ENCODE measurements at places on chromosomes 12 and 14.

- DNase-seq, result no peak
These were observed 717.3 kb downstream of the TRHDE start for GRCh38 chr12:72989458-72989947.

GRCh38 chr12:130880411-130880885, 8.6 kb downstream of the RAN start:
- DNase-seq, result peak; percentile 21

GRCh38 chr14:90116444-90116843, 54.6 kb downstream of the KCNK13 start:
- no peak for DNase-seq

DNA sequence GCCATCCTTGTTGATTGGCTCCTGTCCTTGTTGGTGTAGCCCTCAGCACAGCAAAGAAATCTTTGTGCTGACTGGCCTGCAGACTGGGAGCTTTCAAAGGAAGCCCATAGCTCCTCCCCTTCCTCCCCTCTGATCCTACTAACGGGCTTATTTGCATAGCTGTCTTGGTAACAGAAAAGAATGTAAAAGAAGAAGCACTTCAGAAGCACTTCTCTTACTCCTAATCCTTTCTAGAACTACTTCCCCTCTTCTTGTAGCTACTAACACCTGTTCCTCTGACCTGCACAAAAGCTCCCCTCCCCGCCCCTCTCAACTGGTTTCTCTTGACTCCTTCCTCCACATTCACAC, 14.3 kb upstream of the RIC8B start:
- DNase-seq, result peak; percentile 59

DNA sequence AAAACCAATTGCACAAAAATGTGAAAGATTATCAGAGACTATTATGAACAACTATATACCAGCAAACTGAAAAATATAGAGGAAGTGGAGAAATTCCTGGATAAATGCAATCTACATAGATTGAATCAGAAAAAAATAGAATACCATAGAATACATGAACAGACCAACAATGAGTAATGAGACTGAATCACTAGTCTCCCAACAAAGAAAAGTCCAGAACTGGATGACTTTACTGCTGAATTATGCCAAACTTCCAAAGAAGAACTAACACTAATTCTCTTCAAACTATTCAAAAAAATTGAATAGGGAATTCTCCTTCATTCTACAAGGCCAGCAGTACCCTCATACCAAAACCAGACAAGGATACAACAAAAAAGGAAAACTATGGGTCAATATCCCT, 60.6 kb downstream of the GUCY2C start:
- DNase-seq, result no peak

DNA sequence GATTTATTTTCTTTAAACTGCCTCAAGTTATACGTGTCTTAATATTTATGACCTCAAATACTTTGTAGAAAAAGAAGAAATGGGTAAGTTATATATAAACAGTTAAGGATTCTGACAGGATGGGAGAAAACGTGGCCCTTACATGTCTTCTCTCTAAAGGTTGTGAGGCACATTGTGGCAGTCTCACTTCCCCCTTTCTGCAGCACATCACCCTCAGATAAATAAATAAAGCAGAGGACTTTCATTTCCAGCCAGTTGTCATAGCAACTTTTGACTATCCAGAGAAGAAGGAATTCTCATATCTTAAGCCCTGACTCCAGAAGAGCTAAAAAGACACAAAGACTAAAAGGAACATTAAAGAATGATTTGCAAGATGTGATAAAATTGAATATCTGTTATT, 28.8 kb upstream of the CEP83 start:
- DNase-seq, result peak; percentile 44

DNA sequence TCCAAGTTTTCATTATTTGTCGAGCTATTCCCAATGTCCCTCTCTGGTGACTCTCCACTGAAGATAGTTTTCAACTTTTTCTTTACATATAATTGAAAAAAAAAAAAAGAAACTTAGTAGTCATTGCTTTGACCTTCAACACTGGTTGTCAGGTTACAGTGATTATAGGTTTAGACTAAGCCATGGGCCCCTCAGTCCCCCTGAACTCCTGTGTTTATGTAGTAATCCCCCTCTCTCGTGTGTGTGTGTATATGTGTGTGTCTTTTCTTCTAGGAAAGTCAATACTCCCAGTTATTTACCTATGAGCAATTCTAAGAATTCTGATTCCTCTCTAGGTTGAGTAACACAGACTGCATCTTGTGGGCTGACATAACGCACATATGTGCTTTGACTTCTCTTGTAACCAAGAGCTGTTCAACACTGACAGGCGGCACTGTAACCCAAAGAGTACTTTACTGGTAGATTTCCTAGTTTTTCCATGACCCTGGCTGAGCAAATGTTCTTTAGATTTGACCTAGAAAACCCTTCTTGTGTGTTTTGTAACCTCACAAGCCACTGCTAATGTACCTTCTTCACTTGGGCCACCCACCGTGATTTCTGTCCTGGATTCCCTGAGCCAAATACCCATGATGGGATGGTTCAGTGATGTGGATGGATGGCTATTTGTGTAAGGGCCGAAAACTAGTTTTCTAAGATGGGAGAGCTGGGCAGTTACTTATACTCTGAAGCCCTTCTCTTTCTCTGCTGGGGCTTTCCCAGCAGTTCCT, 15.0 kb upstream of the MANSC4 start:
- DNase-seq, result no peak

DNA sequence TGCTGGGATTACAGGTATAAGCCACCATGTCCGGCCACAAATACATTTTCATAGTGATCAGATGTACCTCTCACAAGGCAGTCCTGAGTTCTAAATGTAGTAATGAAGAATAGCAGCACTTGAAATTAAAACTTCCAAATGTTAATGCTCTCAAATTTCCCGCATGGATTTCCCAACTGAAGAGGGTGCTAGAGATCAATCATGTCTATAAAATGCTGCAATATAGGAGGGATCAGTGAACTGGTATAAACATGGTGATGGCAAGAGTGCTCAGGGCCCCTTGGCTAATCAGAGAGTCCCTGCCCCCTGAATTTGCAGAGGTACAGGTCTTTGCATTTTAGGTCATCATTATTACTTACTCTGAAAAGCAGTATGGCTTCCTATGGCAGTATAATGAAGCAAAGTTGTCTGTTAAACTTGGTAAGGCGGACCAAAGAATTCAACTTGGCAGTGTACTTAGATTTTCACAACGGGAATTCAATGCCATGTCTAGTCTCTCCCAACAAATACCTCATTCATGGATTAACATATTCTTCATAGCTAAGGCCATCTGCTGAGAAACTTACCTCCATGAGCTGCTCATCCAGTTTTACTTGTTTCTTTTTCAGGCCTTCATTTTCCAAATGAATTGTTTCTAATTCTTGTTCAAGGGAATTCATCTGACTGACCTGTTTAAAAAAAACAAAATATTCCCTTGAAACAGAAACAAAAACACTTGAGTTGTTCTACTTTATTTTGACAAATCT, 67.0 kb upstream of the SAV1 start:
- DNase-seq, result no peak

GRCh38 chr14:63435204-63435603, 108.0 kb downstream of the PPP2R5E start:
- peak; percentile 28 for DNase-seq

- DNase-seq, result no peak
These were observed 990 bp downstream of the FERMT2 start for GRCh38 chr14:52949711-52950409.

GRCh38 chr12:64583771-64584421, 26.4 kb upstream of the RASSF3 start:
- DNase-seq, result peak; percentile 26

GRCh38 chr14:99263564-99264330, 8.2 kb downstream of the BCL11B start:
- DNase-seq, result no peak

GRCh38 chr12:57280211-57281062, 29.4 kb upstream of the STAC3 start:
- peak; percentile 95 for DNase-seq

- no peak for DNase-seq
These were observed 214.6 kb upstream of the TMEM132C start for GRCh38 chr12:128052331-128052730.

DNA sequence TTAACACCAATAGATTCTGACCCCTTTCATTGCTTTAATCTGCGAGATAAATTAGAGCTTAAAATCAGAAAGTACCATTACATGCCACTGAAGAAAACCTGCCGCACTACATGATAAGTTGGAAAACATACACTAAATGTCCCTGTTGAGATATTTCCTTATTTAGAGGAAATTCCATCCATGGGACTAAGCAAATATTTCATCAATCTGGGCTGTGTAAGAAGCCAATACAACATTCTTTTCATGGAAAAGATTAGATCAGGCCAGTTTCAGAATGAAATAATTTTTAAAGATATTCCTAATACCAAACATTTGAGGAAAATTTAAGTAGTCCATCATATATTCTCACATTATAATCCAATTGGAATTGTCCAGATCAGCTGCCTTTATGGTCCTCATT, 112.8 kb downstream of the LLPH start:
- no peak for DNase-seq

DNA sequence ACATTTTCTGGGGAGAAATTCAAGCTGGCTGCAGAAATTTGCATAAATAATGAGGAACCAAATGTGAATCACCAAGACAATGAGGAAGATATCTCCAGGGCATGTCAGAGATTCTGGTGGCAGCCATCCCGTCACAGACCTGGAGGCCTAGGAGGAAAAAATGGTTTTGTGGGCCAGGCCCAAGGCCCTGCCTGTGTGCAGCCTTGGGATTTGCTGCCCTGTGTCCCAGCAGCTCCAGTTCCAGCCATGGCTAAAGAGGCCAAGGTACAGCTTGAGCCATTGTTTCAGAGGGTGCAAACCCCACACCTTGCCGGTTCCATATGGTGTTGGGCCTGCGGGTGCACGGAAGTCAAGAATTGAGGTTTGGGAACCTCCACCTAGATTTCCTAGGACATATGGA, 147.5 kb downstream of the ADCK1 start:
- peak; percentile 8 for DNase-seq

DNA sequence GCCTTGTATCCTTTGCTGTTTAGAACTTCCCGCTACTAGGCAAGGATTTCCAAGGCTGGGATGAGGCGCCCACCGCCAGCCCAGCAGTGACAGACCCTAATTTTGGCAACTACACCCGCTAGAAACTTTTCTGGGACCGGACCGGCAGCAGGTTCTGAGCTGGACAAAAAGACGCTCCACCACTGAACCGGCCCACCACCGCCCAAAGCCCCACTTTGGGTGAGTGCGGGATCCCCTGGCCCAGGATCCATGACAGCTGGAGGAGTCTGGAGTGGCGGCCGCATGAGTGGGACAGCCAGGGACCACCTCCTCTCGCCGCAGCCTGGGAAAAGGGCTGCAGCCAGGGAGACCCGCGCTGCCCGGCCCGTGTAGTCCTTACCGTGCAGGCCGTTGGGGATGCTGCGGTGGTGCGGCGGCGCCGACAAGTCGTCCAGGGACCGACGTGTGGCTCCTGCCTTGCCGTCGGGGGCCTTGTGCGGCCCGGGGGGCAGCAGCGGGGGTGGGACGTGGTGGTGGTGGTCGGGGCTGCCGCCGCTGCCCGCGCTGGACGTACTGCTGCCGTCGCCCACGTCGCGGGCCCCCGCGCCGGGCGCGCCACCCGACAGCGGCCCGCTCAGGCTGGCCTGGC, 1.1 kb downstream of the CCDC85C start:
- no peak for DNase-seq

DNA sequence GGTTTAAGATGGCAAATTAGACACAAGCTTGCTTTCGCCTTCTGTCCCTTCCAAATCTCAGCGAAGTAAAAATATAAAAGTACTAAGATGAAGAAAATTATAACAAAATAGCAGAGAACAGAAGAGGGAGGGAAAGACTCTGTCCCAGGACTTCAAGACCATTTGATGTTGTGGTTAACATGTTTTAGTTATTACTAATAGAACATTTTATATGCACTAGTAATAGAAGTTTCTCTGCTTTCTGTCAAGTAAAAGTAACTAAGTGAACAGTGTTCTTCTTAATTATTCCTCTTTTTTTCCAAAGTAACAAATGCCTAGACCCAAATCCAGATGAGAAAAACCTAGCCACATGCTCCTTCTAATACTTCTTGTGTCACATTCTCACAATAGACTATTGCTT, 85.1 kb upstream of the DAAM1 start:
- no peak for DNase-seq

DNA sequence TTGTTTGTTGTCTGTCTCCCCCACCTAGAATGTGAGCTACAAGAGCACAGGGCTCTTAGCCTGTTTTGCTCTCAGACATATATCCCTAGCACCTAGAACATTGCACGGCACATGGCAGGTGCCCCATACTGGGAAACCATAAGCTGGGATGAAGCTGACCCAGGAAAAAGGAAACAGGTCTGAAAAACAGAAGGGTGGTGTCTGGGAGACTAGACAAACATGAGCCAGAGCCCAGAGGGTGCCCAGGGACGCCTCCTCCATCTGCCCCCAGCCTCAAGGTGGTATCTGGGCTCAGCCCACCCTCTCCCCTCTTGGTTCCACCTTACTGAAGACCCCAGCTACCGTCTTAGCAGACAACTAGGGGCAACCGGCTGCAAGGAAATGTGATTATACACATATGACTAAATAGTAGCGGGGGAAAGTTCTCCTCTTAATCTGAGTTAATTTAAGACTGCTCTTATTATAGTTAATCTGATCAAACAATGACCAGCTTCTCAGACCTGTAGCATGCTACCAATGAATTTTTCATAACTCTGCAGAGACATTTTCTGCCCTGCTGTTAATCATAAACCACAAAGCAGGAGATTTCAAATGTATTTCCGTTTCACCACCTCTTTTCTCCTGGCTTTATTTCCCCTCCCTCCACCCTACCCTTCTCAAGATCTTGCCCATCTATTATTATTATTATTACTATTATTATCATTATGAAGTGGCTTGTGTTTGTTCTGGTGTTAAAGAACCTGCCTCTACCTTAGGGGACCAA, 31.9 kb downstream of the KSR2 start:
- DNase-seq, result no peak

DNA sequence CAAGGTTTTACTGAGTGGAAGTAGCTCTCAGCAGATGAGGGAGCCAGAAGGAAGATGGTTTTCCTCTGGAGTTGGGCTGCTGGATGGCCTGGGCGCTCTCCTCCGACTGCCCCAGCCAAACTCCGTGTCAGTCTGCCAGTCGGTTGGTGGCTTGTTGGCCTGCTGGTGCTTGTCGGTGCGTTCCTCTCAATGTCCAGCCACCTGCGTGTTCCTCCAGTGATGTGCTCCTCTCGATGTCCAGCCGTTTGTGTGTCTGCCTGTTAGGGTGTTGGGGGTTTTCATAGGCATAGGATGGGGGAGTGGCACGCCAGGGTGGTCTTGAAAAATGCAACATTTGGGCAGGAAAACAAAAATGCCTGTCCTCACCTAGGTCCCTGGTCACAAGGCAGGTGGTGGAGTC, 37.0 kb upstream of the LDHB start:
- DNase-seq, result no peak

GRCh38 chr12:120013659-120014380, 24.8 kb downstream of the BICDL1 start:
- DNase-seq, result no peak

Measured in inflammatory macrophage treated with lipopolysaccharide for 4 hours (primary cell).